ENCODE measurements at places on chromosomes 7 and 10.

DNA sequence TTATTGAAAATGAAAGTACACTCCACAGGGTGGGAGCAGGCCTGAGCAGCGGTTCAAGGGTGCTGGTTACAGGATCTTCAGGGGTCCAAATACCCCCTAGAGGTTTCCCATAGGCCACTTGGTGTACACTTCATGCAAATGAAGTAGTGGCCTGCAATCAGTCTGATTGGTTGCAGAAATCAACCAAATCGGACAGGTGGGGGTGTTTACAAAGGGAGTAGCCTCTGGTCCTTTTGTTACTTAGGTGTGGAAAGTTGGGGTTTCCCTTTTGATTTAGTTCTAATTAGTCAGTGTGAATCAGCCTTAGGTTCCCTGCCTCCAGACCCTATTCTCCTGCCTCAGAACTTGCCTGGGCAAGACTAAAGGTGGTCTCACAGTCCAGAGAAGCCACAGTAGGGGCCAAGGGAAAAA is 49.6 kb downstream of the SYPL1 start:
- no peak for DNase-seq

DNA sequence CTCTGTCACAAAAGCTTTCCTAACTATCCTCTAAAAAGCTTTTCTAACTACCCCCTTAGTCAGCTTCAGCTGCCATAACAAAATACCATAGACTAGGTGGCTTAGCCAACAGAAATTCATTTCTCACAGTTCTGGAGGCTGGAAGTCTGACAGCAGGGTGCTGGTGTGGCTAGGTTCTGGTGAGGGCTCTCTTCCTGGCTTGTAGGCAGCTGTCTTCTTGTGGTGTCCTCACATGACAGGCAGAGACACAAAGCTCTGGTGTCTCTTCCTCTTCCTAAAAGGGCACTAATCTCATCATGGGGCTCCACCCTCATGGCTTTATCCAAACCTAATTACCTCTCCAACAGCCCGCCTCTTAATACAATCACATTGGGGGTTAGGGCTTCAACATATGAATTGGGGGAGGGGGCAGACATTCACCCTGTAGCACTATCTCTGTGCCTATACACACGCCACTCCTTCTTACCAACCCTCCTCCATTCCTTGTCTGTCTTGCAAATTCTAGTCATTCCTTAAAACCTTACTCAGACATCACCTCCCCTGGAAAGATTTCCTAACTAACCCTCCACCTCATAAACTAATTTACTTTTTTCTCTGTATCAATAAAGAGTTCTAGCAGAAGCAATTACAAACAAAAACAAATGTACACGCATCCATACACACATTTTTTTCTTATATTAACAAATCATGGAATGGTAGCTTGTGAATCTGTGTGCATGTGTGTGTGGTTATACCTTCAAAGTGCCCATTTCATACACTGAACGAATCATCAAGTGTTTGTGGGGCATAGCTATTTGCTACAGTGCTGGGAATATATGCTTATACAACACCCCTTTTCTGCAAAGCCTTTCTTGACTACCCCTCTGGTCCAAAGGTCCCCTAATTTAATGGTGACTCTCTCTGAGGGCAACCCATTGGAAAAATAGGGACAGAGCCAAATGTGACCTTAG is 26.4 kb downstream of the RHOBTB1 start:
- no peak for DNase-seq

- DNase-seq = no peak
Observed at GRCh38 chr7:70171369-70171920, 573.2 kb downstream of the AUTS2 start.

DNA sequence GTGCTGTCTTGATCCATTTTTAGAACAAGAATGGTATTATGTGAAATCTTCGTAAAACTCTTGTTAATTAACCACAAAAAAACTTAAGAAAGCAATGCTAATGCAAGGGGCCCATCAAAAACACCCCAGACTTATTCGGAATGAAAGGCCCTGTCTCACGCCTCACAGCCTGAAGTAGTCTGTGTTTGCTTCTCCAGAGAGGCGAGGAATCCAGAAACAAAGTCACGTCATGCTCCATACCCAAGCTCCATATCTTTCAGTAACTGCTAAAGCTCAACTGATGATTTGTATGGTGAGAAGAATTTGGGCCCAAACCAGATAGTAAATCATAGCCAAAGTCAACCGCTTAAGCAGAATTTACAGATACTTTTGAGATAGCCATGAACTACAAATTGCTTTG is 155.4 kb downstream of the ATE1 start:
- no peak for DNase-seq

GRCh38 chr7:34612661-34613060 is 45.4 kb upstream of the NPSR1 start:
- no peak for DNase-seq

DNA sequence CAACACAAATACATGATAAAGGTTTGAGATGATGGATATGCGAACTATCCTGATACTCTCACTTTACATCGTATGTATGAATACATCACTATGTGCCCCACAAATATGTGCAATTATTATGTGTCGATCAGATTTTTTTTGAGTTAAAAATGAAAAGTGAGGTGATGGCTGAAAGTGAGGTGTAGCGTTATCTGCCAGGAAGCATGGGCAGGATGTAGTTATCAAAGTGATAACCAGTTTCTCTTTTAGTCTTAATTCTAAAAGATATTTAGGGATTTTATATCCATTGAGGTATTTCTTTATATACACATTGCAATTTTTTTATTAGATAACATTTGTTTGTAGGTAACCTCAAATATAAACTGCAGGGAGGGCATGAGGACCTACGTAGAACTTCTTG is 15.6 kb upstream of the KLF6 start:
- no peak for DNase-seq

- DNase-seq = no peak
Observed at GRCh38 chr10:60646966-60647796, 131.1 kb upstream of the CDK1 start.

GRCh38 chr10:74650613-74651012 is 175.8 kb upstream of the KAT6B start:
- no peak for DNase-seq

DNA sequence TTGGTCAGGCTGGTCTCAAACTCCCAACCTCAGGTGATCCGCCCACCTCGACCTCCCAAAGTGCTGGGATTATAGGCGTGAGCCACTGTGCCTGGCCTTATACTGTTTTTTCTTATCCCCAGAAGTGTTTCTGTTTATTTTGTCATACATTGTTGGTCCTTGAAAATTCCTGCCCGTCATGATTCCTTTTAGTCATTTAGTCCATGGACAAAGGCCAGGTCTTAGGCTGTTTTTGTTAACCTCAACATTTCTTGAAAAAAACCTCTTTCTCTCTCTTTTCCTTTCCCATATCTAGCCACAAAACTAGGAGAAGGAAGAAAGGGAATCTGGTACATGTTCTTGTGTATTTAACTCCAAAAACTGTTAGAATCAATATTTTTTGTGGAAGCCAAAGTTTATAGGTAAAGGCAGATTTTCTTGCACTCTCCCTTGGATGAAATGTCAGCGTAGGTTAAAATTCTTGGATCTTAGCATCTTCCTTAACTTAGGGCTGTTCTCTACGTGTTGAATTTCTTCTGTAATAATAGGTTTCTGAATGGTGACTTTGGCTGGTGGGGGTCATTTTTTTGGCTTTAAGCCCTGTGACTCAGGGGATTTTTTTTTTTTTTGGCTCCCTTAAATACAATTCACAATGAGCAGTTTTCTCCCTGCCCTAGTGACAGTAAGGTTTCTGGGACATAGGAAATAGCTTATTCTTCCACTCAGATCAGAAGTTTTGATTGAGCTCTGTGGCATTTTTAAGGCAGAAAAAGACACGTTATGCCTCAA is 500.8 kb downstream of the AUTS2 start:
- no peak for DNase-seq

DNA sequence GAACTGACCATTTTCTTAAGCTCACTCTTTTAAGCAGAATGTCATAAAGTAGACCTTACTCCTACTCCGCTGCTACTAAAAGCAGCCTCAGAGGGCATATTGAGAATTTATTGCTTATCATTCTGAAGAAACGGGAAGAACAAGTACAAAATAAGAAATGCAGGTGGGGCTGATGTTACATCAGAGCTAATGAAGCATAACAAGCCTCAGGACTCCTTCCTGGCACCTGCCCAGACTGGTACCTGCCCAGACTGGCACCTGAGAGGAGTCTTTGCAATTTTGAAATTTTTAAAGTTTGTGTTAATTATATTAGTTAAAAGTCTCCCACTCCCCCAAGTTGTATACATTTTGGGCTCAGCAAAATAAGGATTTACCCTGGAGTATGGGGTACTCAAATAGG is 162.4 kb downstream of the SEMA3E start:
- no peak for DNase-seq

DNA sequence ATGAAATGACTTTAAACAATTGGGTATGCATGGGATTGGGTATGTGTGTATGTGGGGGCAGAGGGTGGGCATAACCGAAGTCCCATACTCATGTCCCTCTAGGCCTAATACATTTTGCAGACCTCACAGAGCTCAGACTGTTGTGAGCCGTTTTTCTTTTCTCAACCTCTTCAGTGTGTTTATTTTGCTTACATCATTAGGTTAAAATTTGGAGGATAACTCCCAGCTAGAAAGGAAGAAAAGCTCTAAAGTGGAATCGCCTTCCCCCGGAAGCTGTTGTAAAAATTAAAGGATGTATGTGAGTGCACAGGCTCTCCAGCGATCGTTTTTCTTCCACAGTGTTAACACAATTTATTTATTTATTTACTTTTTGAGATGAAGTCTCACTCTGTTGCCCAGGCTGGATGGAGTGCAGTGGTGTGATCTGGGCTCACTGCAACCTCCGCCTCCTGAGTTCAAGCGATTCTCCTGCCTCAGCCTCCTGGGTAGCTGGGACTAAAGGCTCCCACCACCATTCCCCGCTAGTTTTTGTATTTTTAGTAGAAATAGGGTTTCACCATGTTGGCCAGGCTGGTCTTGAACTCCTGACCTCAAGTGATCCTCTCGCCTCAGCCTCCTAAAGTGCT is 1.5 kb upstream of the H2AZ2 start:
- no peak for DNase-seq

DNA sequence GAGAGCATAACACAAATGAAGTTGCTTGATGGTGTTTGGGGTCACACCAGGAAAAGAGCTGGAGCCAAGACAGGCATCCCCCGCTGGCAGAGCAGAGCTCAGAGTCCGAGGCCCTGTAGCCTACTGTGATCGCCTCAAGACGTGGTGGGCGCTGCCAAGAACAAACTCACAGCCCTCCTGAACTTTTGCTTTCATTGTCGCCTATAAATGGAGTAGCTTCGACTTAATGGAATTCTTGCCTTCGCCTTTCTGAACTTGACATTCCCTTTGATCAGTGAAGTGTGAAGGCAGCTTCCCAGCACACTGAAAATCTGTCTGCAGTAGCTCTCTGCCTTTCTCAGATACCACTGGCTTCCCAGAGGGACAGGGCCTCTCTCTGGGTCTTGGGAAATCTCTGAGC is 21.3 kb downstream of the CPXM2 start:
- DNase-seq = no peak

- DNase-seq = no peak
Observed at GRCh38 chr10:80187465-80188409, 17.6 kb downstream of the ANXA11 start.

Measured in NCI-H187 treated with DMSO at 0.1 percent for 48 hours (cell line).